ENCODE measurements at places on chromosomes 3 and 15.
A peak's percentile ranks its signal among the peaks of the same experiment; 100 is the strongest.

GRCh38 chr3:142644502-142644901 is 48.3 kb downstream of the PLS1 start:
- DNase-seq = no peak

DNA sequence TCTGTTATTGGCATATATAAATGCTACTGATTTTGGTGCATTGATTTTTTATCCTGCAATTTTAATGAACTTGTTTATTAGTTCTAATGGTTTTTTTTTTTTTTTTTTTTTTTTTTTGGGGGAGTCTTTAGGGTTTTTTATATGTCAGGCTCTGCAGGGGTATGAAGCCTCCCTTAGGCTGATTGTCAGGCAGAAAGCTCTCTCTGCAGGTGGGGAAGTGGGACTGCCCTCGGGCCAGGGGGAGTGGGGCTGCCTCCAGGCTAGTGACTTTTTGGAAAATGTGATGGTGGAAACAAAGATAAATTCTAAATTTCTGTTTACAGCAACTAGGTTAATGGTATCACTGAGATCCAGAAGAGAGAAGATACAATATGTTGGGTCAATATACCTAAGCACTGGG is 14.4 kb upstream of the NAALADL2 start:
- no peak for DNase-seq

- no peak for DNase-seq
These were observed 105.5 kb downstream of the MME start for GRCh38 chr3:155185631-155186071.

GRCh38 chr3:160041465-160041864 is 52.8 kb downstream of the IL12A start:
- DNase-seq = no peak

DNA sequence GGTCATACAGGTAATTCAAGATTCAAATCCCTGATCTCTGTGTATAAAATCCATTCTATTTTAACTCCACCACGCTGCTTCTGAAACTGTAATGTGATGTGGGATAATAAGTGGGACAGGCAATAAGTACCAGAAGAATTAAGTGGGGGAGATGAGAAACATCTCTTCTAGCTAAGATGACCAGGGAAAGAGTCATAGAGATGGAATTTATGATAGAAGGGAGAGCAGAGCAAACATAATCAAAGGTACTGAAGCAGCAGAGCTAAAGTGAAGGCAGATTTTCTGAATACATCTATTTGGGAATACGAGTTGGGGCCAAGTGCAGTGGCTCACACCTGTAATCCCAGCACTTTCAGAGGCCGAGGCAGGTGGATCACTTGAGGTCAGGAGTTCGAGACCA is 4.9 kb downstream of the MRPL47 start:
- DNase-seq = no peak

DNA sequence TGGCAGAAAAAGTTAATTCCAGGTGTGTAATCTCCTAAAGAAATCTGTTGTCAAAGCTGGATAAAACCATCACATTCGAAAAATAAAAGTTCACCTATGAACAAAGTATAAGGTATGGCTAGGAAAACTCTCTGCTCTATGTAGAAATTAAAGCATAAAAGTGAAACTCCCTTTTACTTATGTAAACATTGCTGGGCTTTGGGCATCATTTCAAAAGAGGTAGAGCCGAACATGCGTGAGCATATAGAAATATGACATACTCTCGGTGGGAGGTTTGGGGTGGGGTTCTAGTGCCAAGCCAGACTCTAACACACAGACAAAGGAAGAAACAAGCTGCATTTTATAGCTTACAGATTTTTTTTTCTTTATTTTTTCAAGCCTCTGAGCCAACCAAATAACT is 306.8 kb upstream of the ATP11B start:
- peak; percentile 28 for DNase-seq

DNA sequence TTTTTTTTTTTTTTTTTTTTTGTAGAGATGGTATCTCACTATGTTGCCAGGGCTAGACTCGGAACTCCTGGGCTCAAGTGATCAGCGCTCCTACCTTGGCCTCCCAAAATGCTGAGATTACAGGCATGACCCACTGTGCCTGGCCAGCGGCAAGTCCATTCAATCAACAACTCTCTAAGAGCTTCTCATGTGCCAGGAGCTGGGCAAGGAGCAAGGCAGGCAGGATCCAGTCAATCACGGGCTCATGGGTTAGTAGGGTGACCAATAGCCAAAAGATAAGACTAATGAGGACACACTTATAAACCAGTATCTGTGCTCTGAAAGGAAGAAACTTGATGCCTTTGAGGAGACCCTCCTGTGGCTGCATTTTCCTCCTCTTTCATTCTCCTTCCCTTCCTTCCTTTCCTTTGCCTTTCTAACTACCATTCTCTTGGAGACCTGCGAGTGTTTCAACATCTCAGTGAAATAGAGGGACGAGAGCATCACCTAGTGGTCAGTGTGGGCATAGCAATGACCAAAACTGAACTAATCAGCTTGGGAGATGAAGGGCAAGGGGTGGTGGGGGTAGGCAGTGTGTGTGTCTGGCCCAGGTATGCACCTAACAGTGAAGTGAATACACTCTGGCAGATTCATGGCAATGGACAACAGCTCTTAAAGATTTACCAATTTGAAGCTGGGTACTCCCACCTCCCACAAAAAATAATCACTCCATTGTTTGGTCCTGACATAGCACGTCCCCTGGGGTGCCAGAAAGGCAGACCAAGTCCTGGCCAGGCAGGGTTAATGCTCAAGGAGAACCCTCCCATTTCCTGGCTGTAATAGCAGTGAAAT is 6.3 kb downstream of the RPP25 start:
- peak; percentile 80 for DNase-seq

DNA sequence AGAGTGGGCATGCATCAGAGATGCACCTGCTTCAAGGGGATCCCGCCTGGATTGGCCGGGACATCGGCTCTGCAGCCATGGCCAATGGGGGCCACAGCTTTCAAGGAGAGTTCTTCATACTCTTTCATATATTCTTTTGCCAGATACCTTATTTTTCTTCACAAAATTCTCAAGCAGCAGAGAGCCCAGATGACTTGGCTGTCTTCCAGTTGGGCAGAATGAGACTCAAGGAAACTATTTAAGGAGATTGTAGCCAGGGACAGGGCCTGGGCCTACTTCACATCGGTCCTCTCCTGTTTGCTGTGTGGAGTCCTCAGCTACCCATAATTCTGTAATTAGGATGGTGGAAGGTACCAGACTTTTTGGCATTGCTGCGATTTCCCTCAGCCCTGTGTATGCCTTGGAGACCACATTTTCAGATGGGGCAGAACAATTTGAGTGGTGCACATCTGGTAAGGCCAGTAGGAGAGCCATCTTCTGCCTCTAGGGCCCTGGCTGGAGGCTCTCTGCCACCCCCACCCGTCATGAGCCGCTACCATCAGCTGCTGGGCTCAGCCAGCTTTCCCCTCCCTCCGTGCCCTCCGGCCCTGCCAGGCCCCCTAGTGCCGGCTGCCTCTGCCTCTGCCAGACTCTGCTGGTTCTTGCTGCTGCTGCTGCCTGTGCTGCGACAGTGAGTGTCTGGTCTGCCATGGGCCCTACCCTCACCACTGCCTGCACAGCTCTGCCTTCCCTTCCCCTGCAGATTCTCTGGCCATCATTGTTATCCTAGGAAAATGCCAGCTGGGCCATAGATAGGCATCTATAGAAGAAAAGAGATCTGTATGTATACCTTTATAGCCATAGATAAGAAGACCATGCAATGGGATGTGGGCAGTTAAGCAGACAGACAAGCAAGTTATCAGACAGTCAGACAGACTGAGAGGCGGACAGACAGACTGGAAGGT is 6.7 kb downstream of the PLIN1 start:
- no peak for DNase-seq

DNA sequence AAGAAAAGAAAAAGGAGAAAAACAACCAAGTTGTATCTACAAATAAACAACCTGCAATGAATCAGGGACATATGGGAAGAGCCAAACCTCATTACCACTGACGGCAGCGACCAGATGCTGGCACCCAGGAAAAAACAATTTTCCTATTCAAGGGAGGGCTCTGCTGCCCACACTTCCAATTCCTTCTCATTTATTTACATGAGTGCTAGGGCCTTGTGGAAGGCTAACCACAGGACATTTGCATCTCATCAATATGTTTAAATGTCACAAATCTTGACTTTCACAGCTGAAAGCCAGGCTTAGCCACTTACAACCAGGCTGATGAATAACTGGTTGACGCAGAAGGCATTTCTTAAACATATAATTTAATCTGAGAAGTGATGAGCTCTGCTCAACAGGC is 36.0 kb downstream of the RFTN1 start:
- no peak for DNase-seq

DNA sequence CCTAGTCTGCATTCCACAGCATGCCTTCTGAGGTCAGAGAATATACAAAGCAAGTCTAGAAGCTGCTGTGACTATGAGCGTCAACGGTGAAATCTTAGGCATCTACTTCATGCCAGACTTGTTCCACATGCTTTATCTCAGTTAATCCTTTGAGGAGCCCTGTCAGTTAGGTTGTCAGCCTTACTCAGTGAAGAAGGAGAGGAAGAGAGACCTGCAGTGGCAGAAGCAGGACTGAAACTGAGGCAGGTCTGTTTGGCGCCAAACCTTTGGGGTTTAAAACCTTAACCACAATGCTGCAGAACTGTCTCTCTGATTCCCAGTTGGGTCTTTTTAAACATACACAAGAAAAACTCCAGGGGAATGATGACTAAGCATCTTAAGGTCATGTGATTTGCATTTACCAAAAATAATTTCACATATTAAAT is 139.0 kb upstream of the LIPC start:
- no peak for DNase-seq

GRCh38 chr3:179929091-179929529 is 107.6 kb downstream of the PEX5L start:
- peak; percentile 83 for DNase-seq

DNA sequence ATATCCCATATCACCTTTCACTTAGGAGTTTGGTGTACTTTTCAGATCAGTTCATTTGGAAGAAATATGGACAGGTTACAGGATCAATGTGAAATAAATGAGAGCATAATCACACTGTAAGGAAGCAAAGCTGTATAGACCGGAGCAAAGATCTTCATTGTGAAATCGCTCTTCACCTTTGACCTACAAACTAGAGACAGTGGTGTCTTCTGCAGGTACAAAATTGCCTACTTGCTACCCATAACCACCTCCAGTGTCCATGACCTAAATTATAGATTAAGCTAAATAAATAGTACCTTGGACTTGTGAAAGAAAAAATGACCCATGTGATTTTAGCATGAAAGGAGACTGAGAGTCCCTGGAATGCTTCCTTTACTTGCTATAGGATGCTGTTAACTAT is 379.5 kb upstream of the SUCLG2 start:
- DNase-seq = no peak

GRCh38 chr15:94070356-94071295 is 160.7 kb upstream of the MCTP2 start:
- DNase-seq = peak; percentile 68

DNA sequence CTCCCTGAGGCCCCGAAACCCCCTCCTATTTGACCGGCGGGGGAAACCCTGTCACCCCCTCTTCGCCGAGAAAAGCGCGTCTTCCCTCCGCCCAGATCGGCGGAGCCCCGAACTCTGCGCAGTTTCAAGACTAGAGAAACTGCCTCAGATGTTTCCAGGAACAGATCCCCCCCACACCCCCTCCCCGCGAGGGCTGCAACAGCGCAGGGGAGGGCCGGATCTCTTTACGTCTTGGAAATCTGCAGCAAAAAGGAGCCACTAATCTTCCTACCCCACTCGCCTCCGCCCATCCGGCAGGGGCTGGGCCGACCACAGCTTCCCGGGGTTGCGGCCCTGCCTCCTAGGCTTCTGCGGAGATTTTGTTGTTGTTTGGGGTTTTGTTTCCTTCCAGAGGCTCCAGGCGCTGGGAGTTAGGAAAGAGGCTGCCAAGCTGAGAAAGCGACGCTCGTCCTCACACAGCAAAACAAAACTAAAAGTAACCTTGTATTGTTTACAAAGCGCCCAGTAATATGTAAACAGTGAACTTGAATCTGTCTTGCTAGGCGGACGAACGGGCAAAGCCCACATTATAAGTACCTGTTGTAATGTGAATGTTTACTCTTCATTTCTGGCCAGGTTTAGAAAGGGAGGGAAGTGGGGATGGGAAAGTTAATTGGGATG is 2.2 kb downstream of the FOXB1 start:
- DNase-seq = peak; percentile 85

- no peak for DNase-seq
These were observed 36.9 kb downstream of the RAB8B start for GRCh38 chr15:63226155-63226883.

DNA sequence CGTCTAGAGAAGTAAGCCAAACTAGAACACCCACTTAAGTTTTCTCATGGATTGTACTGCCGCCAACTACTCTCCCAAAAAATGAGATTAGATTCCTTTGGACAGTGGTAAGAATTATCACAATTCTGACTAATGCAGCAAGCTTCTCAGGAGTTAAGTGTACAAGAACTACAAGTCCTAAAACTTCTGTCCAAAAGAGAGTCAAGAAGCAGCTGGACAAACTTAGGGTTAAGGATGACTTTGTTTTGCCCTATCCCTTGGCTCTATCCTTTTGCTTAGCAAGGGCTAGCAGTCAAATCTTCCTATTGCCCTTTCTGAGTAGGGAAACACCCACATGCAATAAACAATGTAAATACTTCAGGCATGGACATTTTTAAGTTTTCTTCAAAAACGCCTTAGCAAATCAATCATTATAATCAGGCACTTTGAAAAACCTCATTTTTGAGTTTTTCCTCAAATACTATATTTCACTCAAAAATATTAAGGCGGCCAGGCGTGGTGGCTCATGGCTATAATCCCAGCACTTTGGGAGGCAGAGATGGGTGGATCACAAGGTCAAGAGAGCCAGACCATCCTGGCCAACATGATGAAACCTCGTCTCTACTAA is 19.5 kb downstream of the RAF1 start:
- no peak for DNase-seq

DNA sequence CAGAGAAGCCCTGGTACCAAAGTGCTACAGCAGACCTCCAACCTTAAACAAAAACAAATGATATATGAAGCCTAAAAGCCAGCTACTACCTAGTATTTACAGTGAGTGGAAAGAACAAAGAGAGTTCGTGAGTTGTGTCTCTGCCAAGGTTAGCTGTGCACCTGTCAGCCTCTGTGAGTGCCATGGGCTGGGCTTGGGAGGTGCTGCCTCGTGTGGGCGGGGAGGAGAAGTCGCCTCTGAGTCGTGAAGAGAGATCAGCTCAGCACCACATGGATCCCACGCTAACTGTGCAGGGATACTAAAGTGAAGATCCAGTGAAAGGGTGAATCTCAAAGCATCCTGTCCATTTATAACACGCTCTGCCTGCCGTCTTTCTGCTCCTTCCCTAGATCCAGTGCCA is 101.9 kb downstream of the CHDH start:
- peak; percentile 43 for DNase-seq

DNA sequence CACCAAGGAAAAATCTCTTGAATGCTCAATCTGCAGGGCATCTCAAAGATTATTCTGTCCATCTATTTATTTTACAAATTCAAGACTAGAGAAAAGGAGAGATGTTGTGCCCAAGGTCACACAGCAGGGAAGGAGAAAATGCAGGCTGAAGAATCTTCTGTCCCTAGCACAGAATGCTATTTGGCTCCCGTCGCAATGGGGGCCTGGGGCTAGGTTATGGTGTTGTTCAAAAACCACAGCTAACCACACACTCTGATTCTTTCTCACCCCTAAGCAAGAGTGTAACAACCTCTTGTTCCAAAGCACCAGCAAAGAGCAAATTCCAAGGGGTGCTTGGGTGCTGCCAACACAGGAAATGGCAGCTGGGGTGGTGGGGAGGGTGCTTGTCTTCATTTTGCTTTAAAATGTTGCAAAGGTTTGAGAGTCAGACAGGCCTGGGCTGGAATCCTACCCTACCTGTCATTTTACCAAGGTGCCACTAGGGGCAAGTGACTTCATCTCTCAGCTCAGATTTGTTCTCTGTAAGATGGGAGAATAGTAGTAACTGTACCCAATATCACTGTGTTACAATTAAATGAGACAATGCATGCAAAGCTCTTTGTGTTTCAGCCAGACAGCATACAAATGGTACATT is 112.5 kb downstream of the ADAMTS9 start:
- no peak for DNase-seq

Measured in NCI-H1417 (cell line).